ENCODE measurements at places on chromosomes 11 and 22.
A peak's percentile ranks its signal among the peaks of the same experiment; 100 is the strongest.

DNA sequence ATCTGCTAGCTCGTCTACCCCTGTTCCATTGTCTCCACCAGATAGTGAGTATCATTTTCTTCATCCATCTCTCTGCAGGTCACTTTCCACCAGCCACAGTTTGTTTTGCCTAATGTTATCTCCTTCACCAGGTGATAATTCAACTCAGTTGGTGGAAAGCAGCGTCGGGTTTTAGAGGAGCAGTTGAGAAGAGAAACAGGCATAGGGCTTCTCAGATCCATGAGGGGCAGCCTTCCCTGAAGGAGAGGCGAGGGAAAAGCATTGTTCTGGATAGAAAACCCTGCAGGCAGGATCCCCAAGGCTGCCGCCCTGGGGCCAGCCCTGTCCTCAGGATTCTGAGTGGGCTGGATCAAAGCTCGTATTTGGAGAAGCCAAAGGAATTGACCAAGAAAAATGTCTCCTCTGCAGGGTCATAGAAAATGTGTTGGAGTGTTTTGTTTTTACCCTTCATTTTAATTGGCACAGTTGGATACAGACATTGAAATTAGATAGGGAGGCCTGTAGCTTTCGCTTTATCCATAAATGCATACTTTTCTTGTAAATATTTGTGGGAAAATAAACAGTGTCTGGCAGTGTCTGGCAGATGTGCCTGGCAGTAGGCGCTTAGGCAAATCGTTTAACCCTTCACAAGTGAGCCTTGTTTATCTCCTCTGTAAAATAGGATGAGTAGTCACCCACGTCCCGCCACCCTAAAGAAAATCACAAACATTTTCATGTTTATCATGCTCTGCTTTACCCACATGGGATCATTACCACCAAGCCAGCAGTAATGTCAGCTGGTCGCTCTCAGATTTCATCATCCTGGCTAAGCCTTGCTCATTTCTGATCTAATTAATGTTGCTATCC, 73.4 kb upstream of the TTC12 start:
- DNase-seq, result no peak

- no peak for DNase-seq
These were observed 14.1 kb downstream of the PIK3IP1 start for GRCh38 chr22:31278151-31278621.

DNA sequence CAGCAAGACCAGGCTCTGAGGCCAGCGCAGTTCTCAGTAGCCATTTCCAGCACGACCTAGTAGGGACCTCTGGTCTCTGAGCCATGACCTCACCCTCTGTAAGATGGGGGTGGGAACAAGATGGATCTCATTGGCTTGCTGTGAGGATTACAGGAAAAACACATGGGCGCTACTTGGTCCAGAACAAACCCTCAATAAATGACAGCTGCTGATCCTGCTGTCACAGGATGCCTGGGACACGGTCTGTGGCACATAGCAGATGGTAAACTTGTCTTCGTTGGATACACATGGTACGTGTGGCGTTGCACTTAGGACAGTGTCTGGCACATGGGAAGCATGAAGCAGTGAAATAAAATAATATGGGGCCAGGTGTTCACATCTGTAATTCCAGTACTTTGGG, 4.5 kb upstream of the KCTD17 start:
- no peak for DNase-seq

- no peak for DNase-seq
These were observed 52.3 kb downstream of the ST3GAL4 start for GRCh38 chr11:126407682-126408288.

GRCh38 chr11:130846606-130847005, 69.7 kb downstream of the SNX19 start:
- no peak for DNase-seq

- no peak for DNase-seq
These were observed 33.4 kb upstream of the EIF3D start for GRCh38 chr22:36562261-36562835.

DNA sequence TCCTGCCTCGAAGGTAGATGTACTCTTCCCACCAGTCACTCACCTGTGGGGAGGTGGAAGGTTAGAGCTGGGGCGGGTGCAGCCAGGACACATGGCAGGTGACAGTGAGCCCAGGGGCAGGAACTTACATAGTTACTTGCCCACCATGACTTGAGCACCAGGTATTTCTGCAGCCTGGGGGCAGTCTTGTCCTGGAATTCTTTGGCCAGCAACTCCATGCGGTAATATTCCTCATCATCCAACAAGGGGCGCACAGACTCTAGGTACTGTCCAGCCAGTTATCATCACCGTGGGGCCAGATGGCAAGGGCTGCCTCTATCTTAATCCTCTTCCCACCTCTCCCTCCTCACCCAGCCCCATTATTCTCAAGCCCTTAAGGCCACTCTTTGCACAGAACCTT, 2.2 kb downstream of the CPT1B start:
- DNase-seq, result no peak

- no peak for DNase-seq
These were observed 8.3 kb downstream of the SLC37A2 start for GRCh38 chr11:125071435-125071834.

DNA sequence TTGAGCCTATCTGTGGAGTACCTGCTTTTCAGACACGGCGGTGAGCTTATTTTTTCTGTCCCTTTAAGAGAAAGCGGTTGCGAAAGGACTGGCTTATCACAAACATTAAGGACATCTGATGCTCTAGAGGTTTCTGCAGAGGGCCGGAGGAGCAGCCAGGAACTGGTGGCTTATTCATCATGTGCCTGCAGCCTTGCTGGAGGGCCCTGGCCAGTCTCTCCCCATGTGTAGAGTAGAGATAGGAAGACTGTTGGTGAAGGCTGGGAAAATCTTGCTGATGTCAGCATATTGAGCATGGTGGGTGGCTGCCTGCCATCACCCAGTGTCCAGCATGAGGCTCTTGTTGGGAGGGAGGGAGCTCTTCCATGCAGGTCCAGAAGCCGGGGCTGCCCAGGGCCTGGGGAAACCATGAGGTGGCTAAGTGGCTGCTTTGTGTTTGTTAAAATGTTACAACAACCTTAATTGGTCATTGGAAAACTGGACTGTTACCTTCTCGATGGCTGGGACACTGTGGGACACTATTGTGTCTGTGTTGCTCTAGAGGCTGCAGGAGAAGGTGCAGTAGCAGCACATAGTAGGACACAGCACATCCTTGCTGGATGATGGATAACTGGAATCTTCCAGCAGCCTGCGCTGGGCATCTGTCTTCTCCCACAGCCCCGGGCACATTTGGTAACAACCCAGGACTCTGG, 54.3 kb downstream of the TSPAN18 start:
- DNase-seq, result peak; percentile 86

GRCh38 chr11:12223771-12224536, 113.6 kb downstream of the MICAL2 start:
- no peak for DNase-seq

- DNase-seq, result no peak
These were observed 1017.5 kb upstream of the TENM4 start for GRCh38 chr11:80458376-80458775.
